ENCODE measurements at places on chromosomes 13 and 19.

- DNase-seq: no peak
Observed at GRCh38 chr13:48506092-48506701, 26.7 kb downstream of the RCBTB2 start.

DNA sequence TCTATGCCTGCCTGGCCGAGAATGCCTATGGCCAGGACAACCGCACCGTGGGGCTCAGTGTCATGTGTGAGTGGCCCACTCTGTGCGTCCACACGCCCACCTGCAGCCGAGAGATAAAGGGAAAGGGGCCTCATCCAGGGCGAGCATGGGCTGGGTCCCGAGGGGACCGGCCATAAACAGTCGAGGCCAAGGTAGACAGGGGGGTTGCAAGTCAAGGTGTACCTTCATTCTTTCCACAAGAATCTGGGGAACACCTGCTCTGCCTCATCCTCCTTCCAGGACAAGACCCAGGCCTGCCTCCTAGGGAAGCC, 8.3 kb downstream of the MAG start:
- no peak for DNase-seq

DNA sequence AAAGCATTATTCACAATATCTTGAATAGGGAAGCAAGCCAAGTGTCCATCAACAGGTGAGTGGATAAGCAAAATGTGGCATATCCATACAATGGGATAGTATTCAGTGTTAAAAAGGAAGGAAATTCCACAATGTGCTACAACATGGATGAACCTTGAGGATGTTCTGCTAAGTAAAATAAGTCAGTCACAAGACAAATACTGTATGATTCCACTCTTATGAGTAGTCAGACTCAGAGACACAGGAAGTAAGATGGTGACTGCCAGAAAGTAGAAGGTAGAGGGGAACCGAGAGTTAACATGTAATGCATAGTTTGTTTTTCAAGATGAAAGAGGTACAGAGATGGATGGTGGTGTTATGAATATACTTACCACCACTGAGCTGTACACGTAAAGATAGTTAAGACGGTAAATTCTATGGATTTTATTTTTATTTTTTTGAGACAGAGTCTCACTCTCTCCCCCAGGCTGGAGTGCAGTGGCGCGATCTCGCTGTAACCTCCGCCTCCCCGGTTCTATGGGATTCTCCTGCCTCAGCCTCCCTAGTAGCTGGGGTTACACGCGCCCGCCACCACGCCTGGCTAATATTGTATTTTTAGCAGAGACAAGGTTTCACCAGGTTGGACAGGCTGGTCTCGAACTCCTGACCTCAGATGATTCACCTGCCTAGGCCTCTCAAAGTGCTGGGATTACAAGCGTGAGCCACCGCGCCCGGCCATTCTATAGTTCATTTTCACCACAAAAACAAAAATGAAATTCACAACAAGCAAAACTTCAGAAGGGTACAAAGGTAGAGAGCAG, 1.0 kb upstream of the CHAMP1 start:
- DNase-seq: peak; percentile 8

GRCh38 chr13:26909477-26909876, 148.9 kb upstream of the GPR12 start:
- DNase-seq: no peak

GRCh38 chr13:48167866-48168265, 65.1 kb upstream of the ITM2B start:
- DNase-seq: no peak

- no peak for DNase-seq
Observed at GRCh38 chr13:47146991-47147811, 250.3 kb upstream of the HTR2A start.

- no peak for DNase-seq
Observed at GRCh38 chr13:47639738-47640447, 361.2 kb downstream of the SUCLA2 start.

DNA sequence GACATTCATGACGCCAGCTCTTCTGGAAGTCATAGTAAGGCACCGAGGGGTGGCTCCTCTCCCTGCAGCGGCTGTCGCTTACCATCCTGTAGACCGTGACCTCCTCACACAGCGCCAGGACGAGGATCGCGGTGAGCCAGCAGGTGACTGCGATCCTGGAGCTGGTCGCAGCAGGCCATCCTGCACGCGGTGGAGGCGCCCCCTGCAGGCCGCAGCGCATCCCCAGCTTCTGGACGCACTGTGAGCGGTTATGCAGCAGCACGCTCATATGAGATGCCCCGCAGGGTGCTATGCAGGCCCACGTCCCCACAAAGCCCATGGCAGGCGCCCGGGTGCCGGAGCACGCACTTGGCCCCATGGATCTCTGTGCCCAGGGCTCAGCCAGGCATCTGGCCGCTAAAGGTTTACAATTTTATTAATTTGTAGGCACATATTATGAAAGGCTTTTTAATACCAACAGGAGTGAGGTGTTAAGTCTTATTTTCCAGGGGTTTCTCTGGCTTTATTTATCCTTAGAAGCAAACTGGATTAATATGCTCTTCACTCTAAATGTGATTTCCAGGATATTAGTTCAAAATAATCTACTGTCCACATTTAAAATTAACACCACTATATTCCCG, 35.6 kb upstream of the PSPC1 start:
- DNase-seq: no peak

- no peak for DNase-seq
Observed at GRCh38 chr19:29006057-29006735, 206.8 kb downstream of the UQCRFS1 start.

- DNase-seq: no peak
Observed at GRCh38 chr13:65497265-65497664, 1732.9 kb downstream of the PCDH9 start.

DNA sequence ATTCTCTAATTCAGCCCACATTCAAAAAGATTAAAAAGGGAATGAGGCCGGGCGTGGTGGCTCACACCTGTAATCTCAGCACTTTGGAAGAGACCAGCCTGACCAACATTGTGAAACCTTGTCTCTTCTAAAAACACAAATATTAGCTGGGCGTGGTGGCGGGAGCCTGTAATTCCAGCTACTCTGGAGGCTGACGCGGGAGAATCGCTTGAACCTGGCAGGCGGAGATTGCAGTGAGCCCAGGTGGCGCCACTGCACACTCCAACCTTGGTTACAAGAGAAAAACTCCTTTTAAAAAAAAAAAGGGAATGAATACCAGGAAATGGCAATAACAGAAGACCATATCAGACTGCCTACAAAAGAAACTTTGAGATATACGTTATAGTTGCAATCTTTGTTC, 1244.5 kb downstream of the PCDH9 start:
- no peak for DNase-seq

GRCh38 chr19:34734537-34735103, 577 bp downstream of the ZNF181 start:
- peak; percentile 86 for DNase-seq

GRCh38 chr13:108855737-108856387, 226.5 kb downstream of the MYO16 start:
- no peak for DNase-seq

DNA sequence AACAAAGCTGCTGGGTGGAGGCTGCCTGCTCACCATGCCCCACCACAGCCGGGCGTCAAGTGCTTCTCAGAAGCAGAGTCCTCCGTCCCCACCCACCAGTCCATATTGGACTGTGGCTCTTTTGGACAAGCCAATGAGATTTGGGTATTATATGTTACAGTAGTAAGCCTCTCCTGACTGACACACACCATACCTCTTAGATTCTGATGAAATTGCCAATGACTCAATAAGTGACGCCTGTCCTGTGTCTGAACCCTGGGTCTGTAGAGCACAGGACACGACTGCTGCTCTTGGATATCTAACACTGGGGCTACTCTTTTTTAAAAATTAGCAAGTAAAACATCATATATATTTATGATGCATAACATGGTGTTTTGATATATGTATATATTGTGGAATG, 44.8 kb upstream of the UBAC2 start:
- no peak for DNase-seq

GRCh38 chr19:2494084-2494446, 18.1 kb downstream of the GADD45B start:
- DNase-seq: no peak

- DNase-seq: no peak
Observed at GRCh38 chr19:58038688-58039204, 4.9 kb downstream of the ZSCAN1 start.

GRCh38 chr19:49533551-49534488, 6.0 kb downstream of the RCN3 start:
- DNase-seq: peak; percentile 79

DNA sequence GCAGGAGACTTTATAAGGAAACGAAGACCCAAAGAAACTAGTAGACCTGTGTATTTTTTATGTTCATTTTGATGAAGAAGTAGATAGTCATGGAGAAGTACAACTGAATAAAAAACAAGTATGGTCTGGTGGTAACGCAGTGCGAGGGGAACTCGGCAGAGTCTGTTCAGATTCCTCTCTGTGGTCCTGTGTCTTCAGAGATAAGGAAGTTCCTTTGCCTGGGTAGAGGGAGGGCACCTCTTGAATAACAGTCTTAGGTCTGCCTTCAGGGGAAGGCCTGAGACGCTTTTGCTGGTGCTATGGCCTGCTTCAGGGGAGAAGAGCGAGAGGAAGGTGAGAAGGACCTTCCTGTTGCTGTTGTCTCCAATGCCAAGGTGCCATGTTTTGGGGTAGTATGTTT, 25.9 kb upstream of the SLC46A3 start:
- peak; percentile 36 for DNase-seq

GRCh38 chr13:44978328-44978727, 10.9 kb downstream of the NUFIP1 start:
- no peak for DNase-seq

DNA sequence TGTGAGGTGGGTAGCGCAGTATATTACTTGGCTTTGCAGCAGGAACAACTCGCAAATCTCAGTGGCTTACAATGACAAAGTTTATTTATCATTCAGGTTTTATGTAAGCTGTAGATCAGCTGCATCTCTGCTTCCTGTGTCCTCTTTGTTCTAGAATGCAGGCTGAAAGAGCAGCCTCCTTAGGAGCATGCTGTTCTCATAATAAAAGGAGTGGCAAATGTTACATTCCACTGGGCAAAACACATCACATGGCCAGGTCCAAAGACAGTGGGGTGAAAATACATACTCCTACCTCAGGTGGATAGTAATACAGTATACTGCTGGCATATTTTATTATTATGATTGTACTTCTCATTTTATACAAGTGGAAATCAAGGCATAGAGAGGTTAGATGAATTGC, 1.2 kb upstream of the CSNK1A1L start:
- no peak for DNase-seq

DNA sequence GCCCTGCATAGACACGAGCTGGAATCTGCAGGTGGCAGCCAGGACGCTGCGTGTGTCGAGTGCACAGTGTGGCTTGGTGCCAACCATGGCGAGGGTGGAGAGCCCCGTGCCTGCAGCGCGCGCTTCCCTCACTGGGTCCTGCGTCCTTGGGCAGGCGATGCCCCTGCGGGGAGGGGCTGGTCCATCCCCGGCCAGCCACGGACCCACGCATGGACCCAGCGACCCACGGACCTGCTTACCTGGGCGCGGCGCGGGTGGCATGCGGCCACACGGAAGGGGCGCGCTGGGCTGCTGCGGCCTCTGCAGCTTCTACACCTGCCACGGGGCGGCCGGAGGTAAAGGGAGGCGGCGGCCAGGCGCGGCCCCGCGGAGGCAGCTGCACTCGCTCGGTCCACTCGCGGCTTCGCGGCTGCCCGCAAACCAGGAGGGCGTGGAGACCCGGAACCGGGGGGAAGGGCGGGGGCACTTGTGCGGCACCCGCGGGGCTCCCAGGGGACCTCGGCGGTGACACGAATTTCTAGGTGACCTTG, 569 bp upstream of the MCF2L start:
- no peak for DNase-seq

DNA sequence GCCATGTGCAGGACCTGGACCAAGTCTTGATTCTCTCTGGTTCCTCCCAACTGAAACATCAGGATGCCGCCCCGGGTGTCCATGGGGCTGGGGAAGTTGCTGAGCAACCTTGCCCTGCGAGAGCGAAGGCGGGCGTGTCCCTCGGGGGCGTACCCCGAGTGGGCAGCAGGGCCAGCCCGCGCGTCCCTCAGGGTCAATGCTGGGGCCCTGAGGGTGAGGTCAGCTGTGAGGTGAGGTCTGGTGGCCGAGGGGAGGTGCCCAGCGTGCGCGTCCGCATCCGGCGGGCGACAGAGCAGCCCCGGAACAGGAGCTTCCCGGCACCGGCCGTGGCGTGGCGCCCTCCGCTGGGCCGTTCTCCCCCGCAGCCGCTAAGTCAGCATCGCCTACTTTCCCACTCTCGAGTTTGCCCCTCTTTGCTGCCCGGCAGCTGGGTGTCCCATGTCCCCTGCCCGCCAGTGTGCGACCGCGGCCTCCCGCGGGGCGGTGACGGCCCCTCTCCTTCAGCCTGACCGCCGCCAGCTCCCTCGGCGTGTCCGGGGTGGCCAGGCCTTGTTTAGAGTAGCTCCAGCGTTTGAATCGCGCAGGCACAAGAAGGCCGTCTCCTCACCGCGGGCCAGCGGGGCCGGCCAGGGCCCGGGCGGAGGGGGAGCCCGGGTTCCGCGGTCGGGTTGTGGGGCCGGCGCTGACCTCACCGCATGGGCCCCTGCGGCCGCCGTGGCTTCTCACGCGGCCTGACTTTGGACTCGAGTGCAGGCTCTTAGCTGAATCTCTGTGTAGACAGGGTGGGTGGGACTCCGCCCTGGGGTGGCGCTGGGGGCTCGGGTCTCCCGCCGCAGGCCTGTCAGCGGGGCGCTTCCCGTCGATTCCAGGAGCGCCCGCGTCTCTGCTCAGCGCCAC, 33.0 kb downstream of the GJA3 start:
- DNase-seq: peak; percentile 59

- DNase-seq: peak; percentile 20
Observed at GRCh38 chr19:42634409-42635232, 39.9 kb upstream of the CEACAM8 start.

DNA sequence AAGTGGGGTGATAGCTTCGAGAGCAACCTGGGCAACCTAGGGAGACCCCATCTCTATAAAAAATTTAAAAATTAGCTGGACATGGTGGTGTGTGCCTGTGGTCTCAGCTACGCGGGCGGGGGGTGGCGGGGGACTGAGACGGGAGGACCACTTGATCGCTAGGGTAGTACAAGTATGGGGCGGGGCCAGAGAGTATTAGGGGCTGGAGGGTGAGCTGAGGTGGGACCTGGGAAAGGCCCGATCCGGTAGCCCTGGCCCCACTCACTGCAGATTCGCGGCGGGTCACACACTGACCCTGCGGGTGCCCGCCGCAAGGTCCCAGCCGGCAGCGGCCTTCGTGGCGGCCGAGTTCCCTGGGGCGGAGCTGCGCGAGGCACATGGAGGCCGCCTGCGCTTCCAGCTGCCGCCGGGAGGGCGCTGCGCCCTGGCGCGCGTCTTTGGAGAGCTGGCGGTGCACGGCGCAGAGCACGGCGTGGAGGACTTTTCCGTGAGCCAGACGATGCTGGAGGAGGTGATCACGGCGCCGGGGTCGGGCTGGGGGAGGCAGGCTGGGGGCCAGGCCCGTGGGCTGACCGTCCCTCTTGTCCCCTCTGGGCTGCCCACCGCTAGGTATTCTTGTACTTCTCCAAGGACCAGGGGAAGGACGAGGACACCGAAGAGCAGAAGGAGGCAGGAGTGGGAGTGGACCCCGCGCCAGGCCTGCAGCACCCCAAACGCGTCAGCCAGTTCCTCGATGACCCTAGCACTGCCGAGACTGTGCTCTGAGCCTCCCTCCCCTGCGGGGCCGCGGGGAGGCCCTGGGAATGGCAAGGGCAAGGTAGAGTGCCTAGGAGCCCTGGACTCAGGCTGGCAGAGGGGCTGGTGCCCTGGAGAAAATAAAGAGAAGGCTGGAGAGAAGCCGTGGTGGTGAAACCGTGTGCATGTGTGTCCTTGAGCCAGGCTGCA, 2.0 kb upstream of the ARHGAP45 start:
- DNase-seq: peak; percentile 82
